ENCODE measurements at places on chromosomes 12 and 14.

- DNase-seq: peak; percentile 84
Observed at GRCh38 chr12:55929306-55929791, 1.6 kb upstream of the DGKA start.

GRCh38 chr14:58864751-58865513 lies 227.2 kb downstream of the DACT1 start:
- no peak for DNase-seq

DNA sequence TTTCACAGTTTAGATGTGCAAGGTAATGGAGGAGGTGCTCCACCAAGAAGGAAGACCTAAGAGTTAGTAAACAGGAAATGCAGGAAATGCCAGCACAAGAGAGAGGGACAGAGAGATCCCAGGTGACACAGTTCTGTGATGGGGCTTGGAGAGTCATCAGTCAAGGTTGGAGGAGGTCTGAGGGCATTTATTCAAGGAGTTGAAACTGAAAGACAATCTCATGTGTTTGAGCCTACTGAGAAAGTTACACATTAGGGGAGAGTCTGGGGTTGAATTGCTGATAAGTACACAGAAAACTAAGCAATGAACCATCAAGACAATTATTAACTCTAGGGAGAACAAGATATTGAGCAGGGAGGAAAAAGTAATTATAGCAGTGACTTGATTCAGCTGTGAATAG lies 138.5 kb downstream of the ANO6 start:
- no peak for DNase-seq

- no peak for DNase-seq
Observed at GRCh38 chr12:124750787-124751471, 112.7 kb downstream of the SCARB1 start.

- DNase-seq: no peak
Observed at GRCh38 chr12:111297703-111298426, 71.0 kb downstream of the PHETA1 start.

DNA sequence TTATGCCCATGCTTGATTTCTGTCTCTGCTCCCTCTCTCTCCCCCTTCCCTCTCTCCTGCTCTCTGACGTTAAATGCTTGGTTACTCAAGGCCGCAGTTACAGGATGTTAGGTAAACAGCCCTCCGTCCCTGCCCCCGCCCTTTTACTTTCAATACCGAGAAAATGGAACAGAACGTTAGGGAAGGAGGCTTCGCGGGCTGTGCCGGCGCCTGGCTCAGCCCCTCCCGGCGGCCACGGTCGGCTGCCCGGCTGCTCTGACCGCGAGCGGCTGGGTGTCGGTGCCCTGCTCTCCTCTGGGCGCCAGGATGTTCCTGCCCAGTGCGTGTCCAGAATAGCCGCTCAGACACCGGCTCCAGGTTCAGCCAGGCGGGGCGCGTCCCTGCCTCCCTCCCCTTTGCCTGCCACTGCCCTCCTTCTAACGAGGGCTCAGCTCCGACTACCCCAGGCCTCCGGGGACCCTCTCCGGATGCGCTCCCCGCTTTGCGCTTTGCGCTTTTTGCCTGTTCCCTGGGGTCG lies 166.1 kb downstream of the ADCK1 start:
- no peak for DNase-seq

DNA sequence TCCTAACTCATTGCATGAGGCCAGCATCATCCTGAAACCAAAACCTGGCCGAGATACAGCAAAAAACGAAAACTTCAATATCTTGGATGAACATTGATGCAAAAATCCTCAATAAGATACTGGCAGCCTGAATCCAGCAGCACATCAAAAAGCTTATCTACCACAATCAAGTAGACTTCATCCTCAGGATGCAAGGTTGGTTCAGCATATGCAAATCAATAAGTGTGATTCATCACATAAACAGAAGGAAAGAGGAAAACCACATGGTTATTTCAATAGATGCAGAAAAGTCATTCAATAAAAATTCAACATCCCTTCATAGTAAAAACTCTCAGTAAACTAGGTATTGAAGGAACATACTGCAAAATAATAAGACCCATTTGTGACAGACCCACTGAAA lies 56.5 kb upstream of the PPFIA2 start:
- no peak for DNase-seq

- DNase-seq: no peak
Observed at GRCh38 chr12:57551637-57552305, 1.9 kb downstream of the KIF5A start.

DNA sequence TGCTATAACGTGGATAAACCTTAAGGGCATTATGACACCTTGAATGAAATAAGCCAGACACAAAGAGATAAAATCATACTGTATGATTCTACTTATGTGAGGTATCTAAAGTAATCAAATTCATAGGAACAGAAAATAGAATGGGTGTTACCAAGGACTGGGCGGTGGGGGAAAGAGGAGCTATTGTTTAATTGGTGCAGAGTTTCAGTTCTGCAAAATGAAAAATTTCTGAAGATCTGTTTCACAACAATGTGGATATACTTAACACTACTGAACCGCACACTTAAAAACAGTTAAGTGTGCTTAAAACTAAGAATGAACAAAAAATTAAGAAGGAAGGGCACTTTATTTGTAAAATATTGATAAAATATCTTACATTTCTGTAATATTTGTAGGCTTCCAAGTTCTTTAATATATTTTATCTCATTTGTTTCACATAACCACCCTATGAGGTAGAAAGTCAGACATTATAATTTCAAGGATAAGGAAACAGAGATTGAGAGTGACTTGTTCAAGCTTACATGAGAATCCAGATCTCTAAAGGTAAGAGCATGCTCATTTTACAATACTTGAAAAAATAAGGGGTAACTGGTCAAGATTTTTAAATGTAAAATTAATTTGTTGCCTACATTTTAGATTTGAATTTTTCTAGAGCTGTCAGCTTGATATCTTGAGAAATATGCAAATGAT lies 14.9 kb downstream of the LTA4H start:
- no peak for DNase-seq

GRCh38 chr12:111434680-111435338 lies 29.1 kb downstream of the SH2B3 start:
- DNase-seq: peak; percentile 54

GRCh38 chr12:128970110-128970509 lies 116.8 kb downstream of the GLT1D1 start:
- no peak for DNase-seq

DNA sequence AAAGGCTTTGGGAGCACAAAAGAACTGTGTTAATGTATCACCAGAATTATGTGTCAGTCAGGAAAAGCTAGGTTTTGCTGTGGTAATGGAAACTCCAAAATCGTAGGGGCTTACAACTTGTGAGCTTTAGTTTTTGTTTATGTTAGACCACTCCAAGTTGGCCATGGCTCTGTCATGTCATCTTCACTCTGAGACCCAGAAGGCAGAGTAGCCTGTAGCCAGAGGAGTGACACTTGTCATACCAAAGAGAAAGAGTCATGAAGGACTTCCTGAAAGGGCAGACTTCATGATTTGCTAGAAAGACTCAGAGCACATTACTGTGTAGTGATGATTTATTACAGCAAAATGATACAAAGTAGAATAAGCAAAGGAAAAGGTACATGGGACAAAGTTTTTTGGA lies 133.6 kb upstream of the SSTR1 start:
- DNase-seq: no peak

- DNase-seq: no peak
Observed at GRCh38 chr14:77722301-77722700, 14.4 kb downstream of the SLIRP start.

- DNase-seq: peak; percentile 1
Observed at GRCh38 chr12:69688471-69689427, 10.4 kb downstream of the BEST3 start.

GRCh38 chr14:73731111-73731510 lies 16.9 kb upstream of the PNMA1 start:
- no peak for DNase-seq

DNA sequence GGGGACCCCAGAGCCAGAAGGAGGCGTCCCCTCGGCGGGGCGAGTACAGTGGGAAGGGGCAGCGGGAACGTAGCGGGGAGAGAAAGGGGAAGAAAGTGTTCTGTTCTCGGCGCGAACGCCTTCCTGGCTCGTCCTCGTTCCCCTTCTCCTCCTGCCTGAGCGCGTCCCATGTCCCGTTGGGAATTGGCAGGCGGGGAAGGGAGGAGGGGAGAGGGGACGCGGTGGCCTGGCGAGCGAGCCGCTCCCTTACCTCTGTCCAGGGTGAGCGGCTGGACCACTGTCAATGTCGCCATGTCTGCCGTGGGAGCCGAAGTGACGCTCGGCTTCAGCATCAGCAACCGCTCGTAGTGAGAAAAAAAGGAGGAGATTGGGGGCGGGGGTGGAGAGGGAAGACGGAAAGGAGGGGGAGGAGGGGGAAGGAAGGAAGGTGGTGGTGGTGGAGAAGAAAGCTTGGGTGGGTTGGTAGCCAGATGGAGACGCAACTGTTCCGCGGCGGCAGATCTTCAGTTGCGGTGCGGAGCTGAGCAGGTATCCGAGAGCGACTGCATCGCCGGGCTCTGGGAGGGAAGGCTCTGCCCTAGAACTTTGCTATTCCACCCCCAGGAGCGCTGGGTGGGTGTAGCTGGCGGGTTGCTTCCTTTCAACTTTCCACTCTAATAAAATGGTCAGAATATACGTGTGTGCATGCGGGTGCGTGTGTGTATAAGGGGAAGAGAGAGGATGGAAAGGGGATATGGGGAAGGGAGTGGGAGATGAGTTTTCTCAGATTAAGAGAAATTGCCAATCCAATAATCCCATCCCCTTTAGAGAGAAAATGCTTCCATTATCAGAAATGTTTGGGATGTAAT lies at the start of gene LIN7A:
LIN7A (minus strand) TSS at position 544 of the 848 bp plus-strand sequence; CDS start at position 332, 212 bp downstream.
- DNase-seq: no peak

GRCh38 chr14:24692382-24693352 lies 58.7 kb upstream of the GZMB start:
- DNase-seq: no peak

- peak; percentile 23 for DNase-seq
Observed at GRCh38 chr12:100141998-100142850, 450 bp downstream of the BLTP3B start.

GRCh38 chr12:89892436-89892835 lies 183.8 kb upstream of the ATP2B1 start:
- DNase-seq: no peak

- DNase-seq: peak; percentile 30
Observed at GRCh38 chr12:49667325-49668090, 39.7 kb downstream of the FMNL3 start.

- DNase-seq: no peak
Observed at GRCh38 chr12:124347335-124347734, 52.4 kb downstream of the RFLNA start.

- no peak for DNase-seq
Observed at GRCh38 chr12:52349196-52349595, 18.1 kb downstream of the KRT85 start.

DNA sequence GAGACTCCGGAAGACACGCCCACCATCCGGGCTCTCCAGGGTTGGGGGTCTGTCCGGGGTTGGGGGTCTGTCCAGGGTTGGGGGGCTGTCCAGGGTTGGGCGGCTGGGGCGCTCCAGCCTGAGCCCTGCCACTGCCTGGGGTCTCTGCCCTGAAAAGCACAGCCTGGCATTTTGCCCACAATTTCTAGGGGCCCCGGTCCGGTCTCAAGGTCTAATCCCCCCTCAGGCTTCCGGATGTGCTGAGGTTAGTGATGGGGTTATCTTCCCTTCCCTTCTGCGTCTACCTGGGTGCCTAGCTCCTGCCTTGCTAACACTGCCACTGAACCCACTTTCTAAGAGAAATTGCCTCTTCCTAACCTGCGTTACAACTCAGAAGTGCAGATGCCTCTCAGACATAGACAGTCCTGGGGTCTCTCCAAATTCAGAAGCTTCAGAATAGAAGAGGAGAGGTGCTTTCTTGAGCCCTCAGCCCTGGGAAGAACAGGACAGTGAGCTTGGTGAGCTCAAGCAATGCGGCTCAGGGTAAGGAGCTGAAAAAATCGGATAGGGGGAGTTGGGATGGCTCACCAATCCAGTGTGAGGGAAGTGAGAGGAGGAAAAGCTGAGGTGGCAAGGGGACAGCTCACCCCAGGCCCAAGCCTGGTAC lies 5.7 kb downstream of the LHX5 start:
- no peak for DNase-seq

DNA sequence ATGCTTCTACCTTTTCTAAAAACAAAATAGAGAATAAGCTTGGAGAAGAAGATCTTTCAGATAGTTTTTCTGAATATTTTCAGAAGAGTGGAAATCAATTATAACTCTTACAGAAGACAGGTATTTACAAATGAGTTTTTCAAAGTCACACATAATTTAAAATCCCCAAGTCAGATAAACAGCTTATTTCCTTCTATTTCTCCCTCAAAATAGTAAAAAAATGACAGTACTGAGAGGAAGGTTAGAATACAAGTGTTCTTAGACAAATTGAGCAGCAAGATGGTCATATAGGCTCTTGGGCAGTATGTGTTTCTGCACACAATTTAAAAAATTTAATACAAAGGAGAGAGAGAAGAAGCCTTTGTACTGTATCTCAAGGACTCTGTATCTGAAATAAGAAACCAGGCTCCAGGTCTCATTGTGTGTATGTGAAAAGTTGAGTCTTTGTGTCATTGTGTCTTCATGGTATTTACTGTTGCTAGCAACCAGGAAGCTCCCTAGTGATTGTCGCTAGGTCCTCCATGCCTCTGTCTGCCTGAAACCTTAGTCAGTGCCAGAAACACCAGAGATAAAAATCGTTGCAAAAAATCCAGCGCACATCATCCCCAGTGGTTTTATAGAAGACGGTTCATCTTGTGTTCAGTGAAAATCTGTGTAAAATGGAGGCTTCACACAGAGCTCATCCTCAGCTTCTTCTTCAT lies 12.9 kb upstream of the TUBA1A start:
- DNase-seq: no peak

DNA sequence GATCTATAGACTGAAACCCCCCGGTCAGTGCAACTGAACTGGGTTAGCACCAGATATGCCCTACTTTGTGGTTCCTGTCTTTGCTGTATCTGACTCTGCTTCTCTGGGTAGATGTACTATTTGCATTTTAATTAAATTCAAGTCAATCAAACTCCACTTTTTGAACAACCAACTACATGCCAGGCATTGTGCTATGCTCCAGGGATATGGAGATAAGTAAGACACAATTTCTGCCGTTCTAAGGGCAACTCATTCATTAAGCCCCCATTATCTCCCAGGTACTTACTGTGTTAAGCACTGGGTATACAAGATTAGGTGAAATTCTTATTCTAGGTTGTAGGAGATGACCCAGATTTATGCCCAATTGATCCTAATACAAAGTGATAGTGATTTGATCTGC lies 62.7 kb upstream of the JDP2 start:
- no peak for DNase-seq

GRCh38 chr14:90556012-90556477 lies 159.2 kb downstream of the CALM1 start:
- DNase-seq: no peak

DNA sequence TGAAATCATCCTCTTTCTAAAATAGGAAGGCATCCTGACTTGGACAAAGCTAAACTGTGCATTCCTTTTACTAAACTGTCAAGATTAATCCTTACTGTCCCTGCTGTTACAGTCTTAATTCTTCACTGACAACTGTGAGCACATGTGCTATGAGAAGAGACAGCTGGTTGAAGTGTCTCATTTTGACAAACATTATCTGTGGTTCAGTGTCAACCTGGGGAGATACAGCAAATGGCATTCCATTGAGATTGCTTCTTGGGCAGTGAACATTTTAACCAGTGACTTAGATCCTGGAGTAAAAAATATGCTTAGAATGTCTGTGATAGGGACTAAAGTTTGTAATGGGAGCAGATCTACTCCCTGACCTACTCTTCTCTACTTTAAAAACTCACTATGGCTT lies 552.6 kb upstream of the ATP2B1 start:
- no peak for DNase-seq

GRCh38 chr12:64666054-64666914 lies 56.0 kb downstream of the RASSF3 start:
- DNase-seq: no peak

- peak; percentile 56 for DNase-seq
Observed at GRCh38 chr12:11500188-11500860, 105.0 kb upstream of the PRB2 start.
